ENCODE measurements at places on chromosomes 3 and 15.

DNA sequence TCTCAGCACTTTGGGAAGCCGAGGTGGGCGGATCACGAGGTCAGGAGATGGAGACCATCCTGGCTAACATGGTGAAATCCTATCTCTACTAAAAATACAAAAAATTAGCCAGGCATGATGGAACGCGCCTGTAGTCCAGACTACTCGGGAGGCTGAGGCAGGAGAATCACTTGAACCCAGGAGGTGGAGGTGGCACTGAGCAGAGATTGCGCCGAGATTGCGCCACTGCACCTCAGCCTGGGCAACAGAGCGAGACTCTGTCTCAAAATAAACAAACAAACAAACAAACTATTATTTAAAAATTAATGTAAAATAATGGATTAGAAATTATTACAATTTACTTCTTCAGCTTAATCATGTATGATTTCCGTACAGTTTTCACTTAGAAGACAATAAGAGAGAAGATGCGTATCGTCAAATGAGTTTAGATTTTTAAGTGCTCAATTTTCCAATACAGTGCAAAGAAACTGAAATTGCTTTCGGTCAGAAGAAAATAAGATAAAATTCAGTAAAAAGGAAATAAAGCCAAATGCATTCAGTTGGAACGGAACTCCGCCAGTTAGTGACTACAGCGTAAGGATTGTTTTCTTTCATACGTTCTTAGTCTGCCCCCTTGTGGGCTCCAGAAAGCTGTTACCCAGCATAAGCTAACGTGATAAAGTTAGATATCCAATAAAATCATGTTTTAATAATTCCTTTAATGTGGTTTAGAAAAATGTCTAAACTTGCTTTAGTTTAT, 24.8 kb downstream of the AADAC start:
- peak; percentile 30 for DNase-seq

DNA sequence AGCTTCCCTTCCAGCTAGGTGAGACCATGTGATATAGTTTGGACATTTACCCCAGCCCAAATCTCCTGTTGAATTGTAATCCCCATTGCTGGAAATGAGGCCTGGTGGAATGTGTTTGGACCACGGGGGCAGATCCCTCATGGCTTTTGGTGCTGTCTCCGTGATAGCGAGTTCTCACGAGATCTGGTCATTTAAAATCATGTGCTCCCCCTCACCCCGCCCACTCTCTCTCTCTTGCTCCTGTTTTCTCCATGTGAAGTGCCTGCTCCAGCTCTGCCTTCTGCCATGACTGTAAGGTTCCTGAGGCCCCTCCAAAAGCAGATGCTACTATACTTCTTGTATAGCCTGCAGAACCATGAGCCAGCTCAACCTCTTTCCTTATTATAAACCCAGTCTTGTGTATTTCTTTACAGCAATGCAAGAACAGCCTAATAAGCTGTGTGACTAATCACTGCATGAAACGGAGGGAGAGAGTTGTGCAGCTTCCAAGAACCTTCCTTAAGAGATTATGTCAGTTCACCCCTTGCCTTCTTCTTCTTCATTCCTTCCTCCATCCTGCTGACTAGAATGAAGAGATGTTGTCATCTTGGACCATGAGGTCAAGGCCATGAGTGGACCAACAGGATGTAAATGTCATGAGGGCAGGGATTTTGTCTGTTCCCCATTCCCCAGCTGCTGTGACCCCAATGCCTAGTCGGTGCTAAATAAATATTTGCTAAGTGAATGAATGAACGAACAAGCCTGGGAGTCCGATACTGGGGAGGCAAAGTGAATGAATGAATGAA, 91.0 kb downstream of the CPN2 start:
- DNase-seq: no peak

GRCh38 chr15:87871258-87871681, 385.3 kb downstream of the NTRK3 start:
- DNase-seq: no peak

GRCh38 chr3:130259166-130259874, 86.2 kb upstream of the COL6A5 start:
- DNase-seq: no peak

DNA sequence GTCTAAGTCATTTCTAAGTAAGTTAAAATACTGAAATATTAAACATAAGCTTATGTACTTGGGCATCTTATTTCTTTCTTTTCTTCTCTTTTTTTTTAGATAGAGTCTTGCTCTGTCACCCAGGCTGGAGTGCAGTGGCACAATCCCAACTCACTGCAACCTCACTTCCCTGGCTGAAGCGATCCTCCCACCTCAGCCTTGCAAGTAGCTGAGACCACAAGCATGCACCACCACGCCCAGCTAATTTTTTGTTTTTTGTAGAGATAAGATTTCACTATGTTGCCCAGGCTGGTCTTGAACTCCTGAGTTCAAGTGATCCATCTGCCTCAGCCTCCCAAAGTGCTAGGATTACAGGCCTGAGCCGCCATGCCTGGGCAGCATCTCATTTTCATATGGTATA, 16.0 kb upstream of the ZNF710 start:
- DNase-seq: no peak

DNA sequence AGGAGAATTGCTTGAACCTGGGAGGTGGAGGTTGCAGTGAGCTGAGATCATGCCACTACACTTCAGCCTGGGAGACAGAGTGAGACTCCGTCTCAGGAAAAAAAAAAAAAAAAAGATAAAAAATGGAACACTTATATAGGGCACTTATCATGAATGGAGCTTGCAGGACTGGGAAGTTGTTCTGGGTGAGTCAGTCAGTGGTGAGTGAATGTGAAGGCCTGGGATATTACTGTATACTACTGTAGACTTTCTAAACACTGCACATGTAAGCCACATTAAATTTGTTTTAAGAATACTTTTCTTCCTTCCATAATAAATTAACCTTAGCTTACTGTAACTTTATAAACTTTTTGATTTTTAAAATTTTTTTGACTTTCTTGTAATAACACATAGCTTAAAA, 59.8 kb downstream of the SFMBT1 start:
- no peak for DNase-seq

DNA sequence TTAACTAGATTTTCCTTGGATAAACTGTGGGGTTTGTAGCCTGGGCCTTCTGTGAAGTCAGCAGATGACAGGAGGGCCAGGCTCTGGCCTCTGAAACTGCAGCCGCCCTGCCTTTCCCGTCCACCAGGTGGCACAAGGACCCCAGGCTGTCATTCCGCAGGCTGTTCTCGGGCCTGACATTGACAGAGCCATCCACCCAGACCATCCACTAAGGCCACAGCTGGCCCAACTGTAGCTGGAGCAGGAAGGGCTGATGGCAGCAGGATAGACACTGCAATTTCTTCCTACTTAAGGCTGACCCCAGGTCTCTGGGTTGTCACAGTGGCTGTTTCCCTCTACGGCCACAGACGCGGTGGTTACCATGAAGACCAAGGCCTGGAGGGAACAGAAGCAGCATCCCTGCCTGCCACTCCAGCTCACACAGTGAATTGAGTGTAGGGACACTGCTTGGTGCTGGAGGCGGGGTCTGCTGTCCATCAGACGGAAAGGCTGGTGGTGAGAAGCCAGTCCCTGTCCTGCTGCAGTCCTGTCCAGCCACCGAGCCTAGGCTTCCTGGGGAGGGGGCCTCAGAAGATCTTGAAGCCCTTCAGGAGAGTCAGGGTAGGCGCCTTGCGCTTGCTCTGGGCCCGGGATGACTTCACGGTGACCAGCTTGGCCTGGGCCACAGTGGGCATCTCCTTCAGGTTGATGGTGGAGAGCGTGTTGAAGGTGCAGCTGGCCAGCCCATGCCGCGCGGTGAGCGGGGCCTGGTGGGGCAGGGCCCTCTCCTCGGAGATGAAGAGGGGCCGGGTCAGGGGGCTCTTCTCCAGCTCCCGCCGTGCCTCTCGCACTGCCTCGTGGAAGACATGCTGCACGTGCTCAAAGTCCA, 9.4 kb downstream of the SLC51B start:
- no peak for DNase-seq

DNA sequence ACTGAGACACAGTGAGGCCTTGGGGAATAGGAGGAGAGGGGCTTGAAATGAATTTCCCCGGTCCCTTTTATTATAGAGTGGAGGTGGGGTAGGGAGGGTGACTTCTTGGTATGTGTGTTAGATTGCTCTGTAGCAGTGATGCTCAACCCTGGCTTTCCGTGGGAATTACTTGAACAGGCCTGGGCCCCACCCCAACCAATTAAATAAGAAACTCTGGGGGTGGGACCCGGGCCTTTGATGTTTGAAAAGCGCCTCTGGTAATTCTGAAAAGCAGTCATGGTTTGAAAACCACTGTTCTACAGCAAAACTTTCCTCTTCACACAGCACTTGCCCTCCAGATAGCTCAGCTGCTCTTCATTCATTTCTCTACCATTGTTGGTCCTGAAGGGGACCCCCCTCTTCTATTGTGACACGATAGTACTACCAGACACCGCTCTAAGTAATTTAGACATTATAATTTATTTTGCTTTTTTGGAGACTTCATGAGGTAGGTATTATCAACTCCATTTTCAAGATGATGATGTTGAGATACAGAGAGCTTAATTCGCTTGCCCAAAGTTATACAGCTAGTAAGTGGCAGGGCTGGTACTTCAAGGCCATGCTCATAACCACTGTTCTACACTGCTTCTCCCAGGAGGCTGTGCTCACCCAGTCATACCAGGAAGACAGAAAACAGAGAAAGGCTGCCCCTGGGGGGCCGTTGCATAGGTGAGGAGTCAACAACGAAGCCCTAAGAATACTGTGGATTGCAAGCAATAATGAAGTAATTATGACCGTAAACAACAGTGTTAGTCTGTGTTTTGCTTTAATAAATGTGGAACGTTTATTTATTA, 176.2 kb downstream of the PEX5L start:
- DNase-seq: no peak

- DNase-seq: peak; percentile 5
Measured at GRCh38 chr3:116863822-116864589, 154.4 kb downstream of the TUSC7 start.

GRCh38 chr3:114827495-114827894, 319.6 kb downstream of the ZBTB20 start:
- peak; percentile 13 for DNase-seq

DNA sequence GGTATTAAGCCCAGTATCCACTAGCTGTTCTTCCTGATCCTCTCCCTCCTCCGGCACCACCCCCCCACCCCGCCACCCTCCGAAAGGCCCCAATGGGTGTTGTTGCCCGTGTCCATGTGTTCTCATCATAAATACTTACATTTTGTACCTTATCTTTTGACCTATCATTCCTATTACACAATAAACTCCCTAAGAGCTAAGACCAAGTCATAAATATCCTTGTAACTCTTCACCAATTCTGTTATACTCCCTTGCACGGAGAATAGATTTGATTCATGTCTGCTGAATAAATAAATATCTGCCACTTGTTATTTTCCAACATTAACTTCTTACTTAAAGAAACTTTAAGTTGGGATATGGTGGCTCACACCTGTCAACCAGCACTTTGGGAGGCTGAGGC, 43.9 kb downstream of the SHQ1 start:
- DNase-seq: no peak

DNA sequence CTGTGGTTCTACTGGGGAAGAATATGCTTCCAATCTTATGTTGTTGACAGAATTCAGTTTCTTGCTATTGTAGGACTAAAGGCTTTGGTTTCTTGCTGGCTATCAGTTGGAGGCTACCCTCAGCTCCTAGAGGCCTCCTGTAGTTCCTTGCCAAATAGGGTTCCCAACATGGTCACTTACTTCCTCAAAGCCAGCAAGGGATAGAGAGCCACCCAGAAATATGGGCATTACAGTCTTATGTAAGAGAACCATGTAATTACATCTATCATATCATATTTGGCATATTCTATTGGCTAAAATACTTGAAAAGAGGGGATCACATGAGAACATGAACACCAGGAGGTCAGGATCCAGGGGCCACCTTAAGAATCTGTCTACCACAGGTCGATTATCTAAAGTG, 6.2 kb upstream of the COX17 start:
- DNase-seq: no peak

DNA sequence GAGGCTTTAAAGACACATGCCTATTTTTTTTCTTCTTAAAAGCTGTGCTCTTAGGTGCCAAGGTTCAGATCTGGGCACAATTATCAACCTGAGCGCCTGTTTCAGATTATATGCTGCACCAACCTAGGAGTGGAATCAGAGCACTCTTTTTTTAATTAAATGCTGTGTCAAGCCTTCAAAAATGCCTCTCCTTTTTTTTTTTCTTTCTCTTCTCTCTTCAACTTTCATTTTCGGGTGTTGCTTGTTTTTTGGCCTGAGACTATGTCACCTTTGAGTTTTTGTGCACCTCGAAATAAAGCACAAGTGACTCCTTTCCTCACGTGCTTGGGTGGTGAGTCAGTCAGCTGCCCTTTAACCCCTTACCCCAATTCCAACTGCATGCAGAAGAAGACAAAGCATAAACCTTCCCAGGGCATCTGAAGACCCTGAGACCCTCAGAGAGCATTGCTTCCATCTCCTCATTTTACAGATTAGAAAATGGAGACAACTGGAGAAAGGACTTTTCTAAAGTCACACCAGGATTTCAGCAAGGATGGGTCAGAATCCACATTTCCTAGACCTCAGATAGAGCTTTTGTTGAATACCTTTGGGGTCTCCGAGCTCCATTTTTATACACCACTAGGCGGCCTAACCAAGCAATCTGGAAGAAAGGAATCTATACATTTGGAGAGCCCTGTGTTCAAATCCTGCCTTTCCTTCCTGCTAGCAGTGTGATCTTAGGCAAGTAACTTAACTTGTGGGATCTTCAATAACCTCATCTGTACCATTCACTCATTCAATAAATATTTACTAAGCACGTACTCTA, 631 bp upstream of the PRICKLE2 start:
- no peak for DNase-seq

- DNase-seq: no peak
Measured at GRCh38 chr3:197811343-197811742, 20.3 kb downstream of the LRCH3 start.

GRCh38 chr15:63519041-63519440, 14.6 kb downstream of the USP3 start:
- no peak for DNase-seq

DNA sequence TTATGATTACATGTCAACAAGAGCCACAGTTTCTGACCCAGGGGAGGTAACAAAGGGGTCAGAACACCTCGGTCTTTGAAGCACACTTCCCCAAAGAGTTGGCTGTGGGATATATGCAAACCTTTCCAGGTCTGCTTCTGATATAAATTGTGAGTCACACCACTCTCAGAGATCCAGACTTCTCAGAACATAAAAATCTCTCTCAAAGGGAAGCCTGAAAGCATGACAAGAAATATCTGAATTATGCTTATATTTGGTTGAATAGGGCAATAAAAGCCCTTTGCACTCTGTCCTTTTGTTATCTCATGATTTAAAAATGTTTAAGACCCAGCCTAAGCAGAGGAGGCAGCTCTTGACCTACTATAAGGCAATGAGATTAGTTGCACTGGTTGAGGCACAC, 56.8 kb downstream of the MYH15 start:
- DNase-seq: no peak

- no peak for DNase-seq
Measured at GRCh38 chr15:58923696-58924300, 9.7 kb downstream of the SLTM start.

GRCh38 chr3:145698250-145698649, 462.7 kb downstream of the PLOD2 start:
- DNase-seq: no peak

- peak; percentile 81 for DNase-seq
Measured at GRCh38 chr3:70096376-70097066, 97.0 kb downstream of the SAMMSON start.
